ENCODE measurements at places on chromosomes 3 and 15.
A peak's percentile ranks its signal among the peaks of the same experiment; 100 is the strongest.

DNA sequence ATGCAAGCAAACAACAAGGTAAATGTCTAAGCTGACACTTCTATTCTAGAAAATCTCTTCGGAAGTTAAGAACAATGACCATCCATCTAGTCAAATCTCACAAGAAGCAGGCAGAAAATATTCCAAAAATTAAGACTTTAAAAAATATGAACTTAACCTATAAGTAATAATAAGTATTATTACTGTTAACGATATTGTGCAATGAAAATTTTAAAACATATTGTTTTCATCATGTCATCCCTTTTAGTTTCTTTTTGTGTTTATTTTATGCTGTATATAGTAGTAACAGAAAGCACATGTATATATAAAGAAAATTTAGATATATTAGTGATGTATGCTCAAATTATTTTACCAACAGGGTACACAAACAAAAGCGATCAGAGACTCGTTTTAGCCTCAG, 4.1 kb downstream of the HDGFL3 start:
- no peak for DNase-seq

DNA sequence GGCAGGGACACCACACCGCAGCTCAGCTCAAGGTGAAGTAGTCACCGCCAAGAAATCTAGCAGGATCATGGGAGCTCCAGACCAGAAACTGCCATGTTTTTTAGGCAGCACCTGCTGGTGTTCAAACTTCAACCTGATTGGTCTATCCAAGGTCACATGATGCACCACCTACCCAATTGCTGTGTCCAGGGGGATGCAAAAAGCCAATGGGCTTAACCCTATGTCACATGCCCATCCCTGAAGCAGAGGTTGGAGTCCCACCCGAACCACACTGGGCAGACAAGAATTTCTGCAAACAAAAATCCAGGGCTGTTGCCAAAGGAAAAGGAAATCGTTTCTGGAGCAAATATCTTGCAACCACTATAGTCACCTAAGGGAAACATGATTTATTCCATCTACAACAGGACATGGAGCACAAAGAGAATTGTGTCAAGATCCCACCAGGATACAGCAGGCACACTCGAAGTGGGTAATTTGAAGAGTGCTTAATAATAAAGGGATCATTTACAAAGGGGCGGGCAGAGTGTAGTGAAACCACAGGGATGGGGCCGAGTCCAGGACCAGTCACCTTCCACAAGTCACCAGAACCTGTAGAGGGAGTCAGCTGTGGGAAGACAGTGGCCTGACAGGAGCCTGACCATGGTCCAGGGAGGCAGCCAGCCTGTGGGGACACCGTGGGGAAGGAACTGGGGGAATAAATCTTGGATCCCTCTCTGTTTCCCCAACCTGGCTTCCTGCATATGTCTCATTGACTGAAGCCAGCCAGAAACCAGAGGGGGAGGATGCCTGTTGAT, 34.2 kb upstream of the TSEN2 start:
- DNase-seq, result no peak

DNA sequence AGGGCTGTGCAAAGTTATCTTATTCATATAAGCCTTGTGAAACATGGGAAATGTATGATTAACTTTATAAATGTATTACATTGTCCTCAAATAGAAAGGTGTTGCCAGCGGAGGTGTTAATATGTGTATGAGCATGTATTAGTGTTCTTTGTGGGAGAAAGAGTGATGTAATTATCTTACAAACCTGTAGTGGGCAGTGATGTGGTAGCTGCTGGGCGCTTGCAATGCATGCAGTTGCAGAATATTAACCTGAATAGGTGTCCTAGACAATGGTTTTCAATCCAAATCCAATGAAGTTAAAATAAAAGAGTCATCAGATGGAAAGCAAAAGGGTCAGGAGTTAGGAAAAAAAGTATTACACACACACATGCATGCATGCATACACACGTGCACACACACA, 881.3 kb upstream of the CADM2 start:
- DNase-seq, result no peak

- DNase-seq, result no peak
These were observed 9.8 kb downstream of the FAM174B start for GRCh38 chr15:92645731-92646130.

DNA sequence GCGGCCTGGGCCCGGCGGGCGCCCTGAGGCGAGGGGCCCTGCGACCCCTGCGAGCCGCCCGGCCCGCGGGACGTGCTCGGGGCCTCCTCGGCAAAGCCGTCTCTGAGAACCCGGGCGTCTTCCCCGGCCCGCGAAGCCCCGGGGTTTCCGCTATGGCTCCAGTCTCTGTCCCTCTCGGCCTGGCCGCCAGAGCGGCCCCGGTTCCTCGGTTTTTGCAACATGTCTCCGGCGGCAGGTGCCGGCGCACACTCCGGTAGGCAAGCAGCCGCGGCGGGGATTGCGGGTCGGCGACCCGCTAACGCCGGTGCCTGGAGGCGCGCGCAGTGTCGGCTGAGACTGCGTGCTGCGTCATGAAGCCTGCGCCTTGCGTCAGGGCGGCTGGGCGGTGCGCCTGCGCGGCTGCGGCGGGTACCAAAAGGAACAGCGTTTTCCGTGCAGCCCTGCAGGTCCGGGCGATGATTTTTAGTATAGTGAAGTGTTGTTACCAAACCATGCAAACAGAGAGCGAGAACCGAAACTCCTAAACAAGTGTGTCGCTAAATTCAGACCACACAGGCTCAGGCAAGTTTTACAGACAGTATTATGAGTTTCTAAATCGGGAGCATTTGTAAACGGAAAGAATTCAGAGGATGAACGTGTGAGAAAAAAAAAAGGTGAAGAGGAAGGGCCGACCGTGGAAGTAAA, at the start of gene NSMCE3:
TSS of gene NSMCE3 (minus strand) at position 338 of the 684 bp plus-strand sequence. CDS start at position 221, 117 bp downstream.
- peak; percentile 95 for DNase-seq

DNA sequence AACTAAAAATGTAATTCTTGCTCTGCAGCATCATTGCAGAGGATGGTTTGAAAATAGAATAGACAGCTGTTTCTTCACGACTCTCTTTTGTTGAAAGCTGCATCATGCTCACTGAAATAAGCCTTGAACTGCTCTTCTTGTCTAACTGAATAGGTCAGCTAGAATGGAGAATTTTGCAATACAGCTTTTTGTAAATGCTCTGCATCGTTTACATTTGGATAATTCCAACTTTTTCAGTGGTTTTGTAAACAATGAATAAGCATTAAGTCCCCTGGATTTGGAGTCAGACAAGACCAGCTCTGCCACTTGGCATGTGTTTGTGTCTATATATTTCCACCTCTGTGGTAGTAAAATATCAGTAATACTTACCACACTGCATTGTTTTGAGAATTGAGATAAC, 95.2 kb downstream of the PLSCR2 start:
- DNase-seq, result no peak

DNA sequence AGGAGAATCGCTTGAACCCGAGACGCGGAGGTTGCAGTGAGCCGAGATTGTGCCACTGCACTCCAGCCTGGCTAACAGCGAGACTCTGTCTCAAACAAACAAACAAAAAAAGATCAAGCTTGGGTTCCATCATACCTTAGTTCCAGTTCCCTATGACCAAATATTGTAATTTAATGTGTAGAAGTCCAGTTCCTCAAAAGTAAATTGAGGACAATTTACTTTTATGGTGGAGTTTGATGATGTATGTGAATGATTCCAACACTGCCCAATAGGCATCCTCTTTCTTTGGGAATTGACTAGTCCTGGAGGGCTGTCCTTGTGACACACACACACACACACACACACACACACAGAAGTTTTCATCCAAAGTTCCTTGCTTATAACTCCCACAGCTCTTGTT, 2.8 kb upstream of the PKM start:
- no peak for DNase-seq

GRCh38 chr15:85362436-85363081, 17.8 kb upstream of the AKAP13 start:
- DNase-seq, result no peak

DNA sequence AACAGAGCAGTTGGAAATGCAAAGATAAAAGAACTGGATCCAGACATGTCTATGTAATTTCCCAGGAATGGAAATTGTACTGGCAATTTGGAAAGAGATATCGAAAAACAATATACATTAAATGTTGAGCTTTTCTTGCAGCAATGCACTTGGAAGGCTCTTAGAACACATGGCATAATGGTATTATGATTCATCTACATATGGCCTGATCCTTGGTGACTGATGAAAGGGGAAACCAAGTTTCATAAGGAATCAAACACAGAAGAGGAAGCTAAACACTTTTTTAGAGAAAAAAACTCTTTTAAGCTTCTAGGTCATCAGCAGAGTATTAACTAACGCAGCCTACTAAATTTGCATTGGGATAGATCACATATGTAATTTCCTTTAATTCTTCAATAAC, 12.4 kb upstream of the GREM1 start:
- no peak for DNase-seq

GRCh38 chr3:94234177-94234788, 171.4 kb downstream of the NSUN3 start:
- no peak for DNase-seq
